ENCODE measurements at places on chromosomes 3 and 15. TPM values are rescaled to one million over a fixed set of nuclear protein-coding genes. Genes with fewer than 3 reads are reported as not detected.
A peak's percentile ranks its signal among the peaks of the same experiment; 100 is the strongest.

DNA sequence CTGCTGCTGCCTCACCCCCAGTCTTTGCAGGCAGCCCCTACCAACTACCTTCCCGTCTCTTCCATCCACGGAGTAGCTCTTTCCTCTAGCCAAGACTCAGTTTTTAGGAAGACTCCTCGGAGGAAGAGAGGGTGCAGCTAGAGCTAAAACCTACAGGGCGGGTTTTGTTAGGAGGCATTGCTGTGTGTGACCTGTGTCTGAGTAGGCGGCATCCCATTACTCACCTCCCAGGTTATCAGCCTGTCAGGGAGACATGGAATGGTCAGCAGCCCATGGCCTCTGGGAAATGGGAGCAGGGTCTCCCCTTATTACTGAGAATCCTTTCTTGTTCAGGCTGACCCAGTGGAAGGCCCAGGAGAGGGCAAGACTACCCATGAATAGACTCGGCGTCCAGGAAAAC, 43.8 kb upstream of the FGD5 start:
- no peak overlapping the region for H3K4me3 ChIP-seq
- peaks cover 2% of the 10 kb centered on the region for H3K27me3 ChIP-seq
- no peaks in the 10 kb centered on the region for H3K4me1 ChIP-seq
- H3K27ac ChIP-seq, result no peak overlapping the region
- H3K36me3 ChIP-seq, result no peaks in the 10 kb centered on the region

DNA sequence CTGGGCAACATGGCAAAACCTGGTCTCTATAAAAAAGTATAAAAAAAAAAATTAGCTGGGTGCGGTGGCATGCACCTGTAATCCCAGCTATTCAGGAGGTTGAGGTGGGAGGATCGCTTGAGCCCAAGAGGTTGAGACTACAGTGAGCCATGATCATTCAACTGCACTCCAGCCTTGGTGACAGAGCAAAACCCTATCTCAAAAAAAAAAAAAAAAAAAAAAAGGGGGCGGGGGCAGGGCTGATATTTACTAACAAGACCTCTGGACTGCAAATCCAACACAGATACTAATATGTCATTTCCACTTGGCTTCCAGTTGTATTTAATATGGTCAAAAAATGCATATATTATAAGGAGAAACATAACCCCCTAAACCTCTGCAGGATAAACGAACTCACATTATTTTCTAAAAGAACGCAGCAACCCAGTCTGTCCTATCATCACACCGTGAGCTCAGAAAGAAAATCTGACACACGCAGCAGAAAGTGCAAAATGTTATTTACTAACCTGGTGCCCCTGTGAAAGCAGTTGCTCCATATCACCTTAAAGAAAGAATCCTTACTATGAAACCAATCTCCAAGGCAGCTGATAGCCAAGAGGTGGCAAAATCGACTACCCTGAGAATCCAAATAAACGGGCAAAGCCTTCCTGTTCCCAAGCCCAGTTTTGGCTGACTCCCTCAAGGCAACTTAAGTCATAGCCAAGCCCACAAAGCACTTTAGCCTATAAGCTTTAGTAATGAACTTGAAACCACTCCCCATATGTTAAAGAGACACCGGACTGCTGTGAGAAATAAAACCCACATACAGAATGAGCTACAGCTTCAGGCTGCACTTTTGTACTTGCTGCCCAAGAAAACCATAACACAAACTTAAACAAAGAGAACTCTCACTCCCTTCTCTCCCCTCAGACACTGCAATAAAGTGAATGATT, 39.3 kb downstream of the PLD1 start:
- H3K36me3 ChIP-seq, result no peaks in the 10 kb centered on the region
- DNase-seq, result no peak
- no peaks in the 10 kb centered on the region for H3K4me1 ChIP-seq
- H3K4me3 ChIP-seq, result no peak overlapping the region
- H3K27me3 ChIP-seq, result no peaks in the 10 kb centered on the region
- no peak overlapping the region for H3K27ac ChIP-seq

- H3K4me1 ChIP-seq, result no peaks in the 10 kb centered on the region
- H3K27me3 ChIP-seq, result no peaks in the 10 kb centered on the region
- H3K36me3 ChIP-seq, result no peaks in the 10 kb centered on the region
- H3K27ac ChIP-seq, result no peak overlapping the region
- H3K4me3 ChIP-seq, result no peak overlapping the region
Observed at GRCh38 chr3:46135475-46135874, 72.6 kb downstream of the CCR1 start.

DNA sequence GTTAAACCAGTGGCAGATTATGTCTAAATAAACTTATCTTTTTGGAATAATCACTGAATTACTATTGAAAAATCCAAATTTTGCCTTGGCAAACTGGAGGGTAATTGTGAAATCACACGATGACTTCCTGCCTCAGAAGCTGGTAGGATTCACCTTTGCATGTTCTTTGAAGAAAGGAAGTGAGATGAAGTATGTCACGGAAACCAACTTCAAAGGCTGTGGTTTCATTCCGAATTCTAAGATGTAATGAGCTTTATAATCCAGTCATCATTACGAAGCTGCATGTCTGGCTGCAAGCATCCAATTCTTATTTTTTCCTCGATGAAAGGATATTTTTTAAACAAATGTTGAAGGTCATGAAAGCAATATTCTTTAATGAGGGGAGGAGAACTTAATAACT, 15.0 kb upstream of the ZBED2 start:
- peaks cover 30% of the 10 kb centered on the region for H3K36me3 ChIP-seq
- peak overlapping the region; percentile 71 for H3K4me3 ChIP-seq
- H3K27ac ChIP-seq, result peak overlapping the region; percentile 70
- H3K27me3 ChIP-seq, result no peaks in the 10 kb centered on the region
- peak; percentile 30 for DNase-seq
- peaks cover 29% of the 10 kb centered on the region for H3K4me1 ChIP-seq

GRCh38 chr3:188006726-188007393, 147.1 kb upstream of the LPP start:
- no peak overlapping the region for H3K4me3 ChIP-seq
- H3K36me3 ChIP-seq, result no peaks in the 10 kb centered on the region
- no peaks in the 10 kb centered on the region for H3K27me3 ChIP-seq

DNA sequence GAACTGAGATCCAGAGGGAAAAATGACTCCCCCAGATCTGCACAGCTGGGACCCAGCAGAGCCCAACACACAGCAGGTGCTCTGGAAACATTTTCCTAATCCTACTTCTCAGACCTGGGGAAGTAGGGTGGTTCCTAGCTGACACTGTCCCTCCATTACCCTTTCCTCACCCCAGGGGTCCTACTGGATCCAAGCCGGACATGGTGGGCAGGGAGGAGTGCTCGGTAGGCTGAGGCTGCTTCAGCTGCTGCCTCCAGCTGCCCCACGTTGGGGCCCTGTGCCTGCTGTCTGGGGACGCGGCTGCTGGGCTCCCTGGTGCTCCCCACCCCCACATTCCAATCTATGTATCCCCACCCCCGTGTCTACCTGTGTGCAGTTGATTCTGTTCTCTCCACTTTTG, 29.8 kb upstream of the SLC6A6 start:
- H3K27ac ChIP-seq, result no peak overlapping the region
- no peaks in the 10 kb centered on the region for H3K36me3 ChIP-seq
- H3K27me3 ChIP-seq, result no peaks in the 10 kb centered on the region
- H3K4me1 ChIP-seq, result peaks cover 8% of the 10 kb centered on the region

DNA sequence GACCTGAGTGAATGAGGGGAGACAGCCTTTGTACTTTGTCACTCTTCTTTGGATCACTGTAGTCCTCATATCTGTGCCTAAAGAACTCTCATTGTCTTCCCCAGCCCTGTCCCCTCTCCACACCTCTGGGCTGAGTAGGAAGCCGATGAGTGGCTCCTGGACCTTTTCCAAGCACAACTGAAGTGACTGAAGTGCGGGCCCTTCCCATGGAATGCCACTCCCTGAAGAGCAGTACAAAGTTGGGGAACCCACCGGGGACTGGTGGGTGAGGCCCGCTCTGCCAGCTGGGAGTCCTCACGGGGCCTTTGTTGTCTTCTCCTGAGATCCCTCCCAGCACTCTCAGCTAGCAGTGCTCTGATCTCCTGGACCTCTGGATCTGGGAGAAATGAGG, 90.1 kb downstream of the AAGAB start:
- no peaks in the 10 kb centered on the region for H3K27me3 ChIP-seq
- no peak overlapping the region for H3K27ac ChIP-seq
- H3K4me1 ChIP-seq, result no peaks in the 10 kb centered on the region
- peaks cover 50% of the 10 kb centered on the region for H3K36me3 ChIP-seq
- H3K4me3 ChIP-seq, result no peak overlapping the region

DNA sequence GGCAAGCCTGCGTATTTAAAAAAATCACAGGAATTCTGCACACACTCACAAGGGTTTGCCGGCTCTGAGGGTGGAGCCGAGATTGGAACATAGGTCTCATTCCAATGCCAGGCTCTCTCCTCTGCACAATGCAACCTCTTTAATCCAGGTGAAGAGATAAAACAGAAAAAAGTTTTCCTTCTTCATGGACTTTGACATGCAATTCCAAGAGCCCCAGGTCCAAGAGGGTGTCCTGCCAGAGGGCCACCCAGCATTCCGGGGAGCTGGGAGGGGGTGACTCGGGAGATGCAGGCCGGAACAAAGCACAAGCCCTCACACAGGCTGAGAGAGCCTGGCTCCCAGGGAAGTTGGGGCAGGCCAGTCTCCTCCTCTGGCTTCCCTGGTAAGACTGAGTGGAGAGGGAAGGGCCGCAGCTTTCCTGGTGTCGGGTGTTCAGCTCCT, 6.7 kb upstream of the SLC12A8 start:
- peaks cover 3% of the 10 kb centered on the region for H3K27me3 ChIP-seq
- no peaks in the 10 kb centered on the region for H3K4me1 ChIP-seq
- DNase-seq, result no peak
- no peak overlapping the region for H3K4me3 ChIP-seq

DNA sequence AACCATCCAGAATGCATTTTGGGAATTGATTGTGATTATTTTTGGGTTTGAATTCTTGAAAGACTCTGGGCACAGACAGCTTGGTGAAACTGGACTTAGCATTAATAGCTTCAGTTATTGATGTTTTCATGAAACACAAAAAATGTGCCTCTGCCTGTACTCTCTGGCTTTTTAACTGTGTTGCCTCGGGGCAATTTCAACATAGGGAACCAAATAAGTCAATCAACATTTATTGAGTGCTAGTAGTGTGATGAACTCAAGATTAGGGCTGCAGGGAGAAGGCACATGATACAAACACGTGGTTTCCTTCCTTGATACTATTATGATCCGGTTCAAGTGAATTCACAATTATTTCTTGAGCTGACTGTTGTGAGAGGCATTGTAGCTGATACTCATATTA, 50.8 kb downstream of the UNC13C start:
- no peak for DNase-seq
- no peaks in the 10 kb centered on the region for H3K27me3 ChIP-seq
- no peaks in the 10 kb centered on the region for H3K36me3 ChIP-seq
- H3K4me1 ChIP-seq, result no peaks in the 10 kb centered on the region
- H3K4me3 ChIP-seq, result no peak overlapping the region

GRCh38 chr15:81189583-81190283, 6.9 kb upstream of the IL16 start:
- H3K36me3 ChIP-seq, result no peaks in the 10 kb centered on the region
- no peak overlapping the region for H3K27ac ChIP-seq
- no peaks in the 10 kb centered on the region for H3K27me3 ChIP-seq
- H3K4me3 ChIP-seq, result no peak overlapping the region
- DNase-seq, result no peak

- peaks cover 2% of the 10 kb centered on the region for H3K27me3 ChIP-seq
- no peak overlapping the region for H3K27ac ChIP-seq
- H3K36me3 ChIP-seq, result no peaks in the 10 kb centered on the region
- no peak for DNase-seq
- no peaks in the 10 kb centered on the region for H3K4me1 ChIP-seq
Observed at GRCh38 chr3:127475391-127475790, 115.1 kb downstream of the TPRA1 start.

DNA sequence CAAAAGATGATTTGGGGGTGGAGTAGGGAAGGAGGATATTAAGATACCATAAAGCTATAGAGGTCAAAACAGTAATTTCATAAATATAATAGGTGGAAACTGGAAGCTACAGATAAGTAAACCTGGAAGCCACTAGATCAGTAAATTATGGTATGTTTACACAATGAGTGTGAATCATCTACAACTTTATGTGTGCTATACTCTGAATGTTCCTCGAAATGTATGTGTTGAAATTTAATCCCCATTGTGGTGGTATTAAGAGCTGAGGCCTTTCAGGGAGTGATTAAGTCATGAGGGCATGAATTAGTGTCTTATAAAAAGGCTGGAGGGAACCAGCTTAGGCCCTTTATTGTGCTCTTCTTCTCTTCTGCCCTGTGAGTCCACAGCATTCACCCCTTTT, 25.2 kb downstream of the EOMES start:
- no peak overlapping the region for H3K4me3 ChIP-seq
- H3K36me3 ChIP-seq, result no peaks in the 10 kb centered on the region
- H3K27me3 ChIP-seq, result peaks cover 2% of the 10 kb centered on the region
- no peak overlapping the region for H3K27ac ChIP-seq

GRCh38 chr15:92075764-92076163, 222.3 kb downstream of the SLCO3A1 start:
- no peaks in the 10 kb centered on the region for H3K36me3 ChIP-seq
- no peak overlapping the region for H3K4me3 ChIP-seq
- H3K4me1 ChIP-seq, result peaks cover 17% of the 10 kb centered on the region

GRCh38 chr15:31148297-31149087, 47.0 kb upstream of the TRPM1 start:
- DNase-seq, result no peak
- H3K36me3 ChIP-seq, result no peaks in the 10 kb centered on the region
- H3K4me3 ChIP-seq, result no peak overlapping the region
- H3K27ac ChIP-seq, result no peak overlapping the region
- H3K27me3 ChIP-seq, result no peaks in the 10 kb centered on the region

- H3K4me1 ChIP-seq, result peaks cover 34% of the 10 kb centered on the region
- no peak for DNase-seq
- no peaks in the 10 kb centered on the region for H3K27me3 ChIP-seq
- peak overlapping the region; percentile 64 for H3K4me3 ChIP-seq
- H3K27ac ChIP-seq, result peak overlapping the region; percentile 64
- peaks cover 9% of the 10 kb centered on the region for H3K36me3 ChIP-seq
Observed at GRCh38 chr3:5136919-5137429, 14.9 kb downstream of the ARL8B start.

GRCh38 chr15:62124973-62125303, 40.1 kb downstream of the C2CD4B start:
- no peaks in the 10 kb centered on the region for H3K27me3 ChIP-seq
- H3K4me1 ChIP-seq, result peaks cover 21% of the 10 kb centered on the region
- DNase-seq, result no peak

DNA sequence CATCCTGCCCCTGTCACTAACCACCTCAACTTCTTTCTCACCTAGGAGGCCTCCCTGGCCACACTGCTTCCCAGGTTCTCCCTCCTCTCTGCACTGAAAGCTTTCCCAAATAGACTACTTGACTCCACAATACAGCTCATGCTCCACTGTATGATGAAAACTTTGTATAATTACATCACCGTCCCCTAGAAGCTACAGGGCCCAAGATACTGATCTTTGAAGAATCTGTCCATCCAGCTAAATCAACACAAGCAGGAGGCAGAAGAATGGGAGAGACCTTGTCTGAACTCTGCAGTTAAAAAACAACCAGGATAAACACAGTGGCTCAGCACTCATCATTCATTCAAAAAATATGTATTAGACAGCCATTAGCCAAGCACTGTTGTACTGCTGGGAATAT, 26.4 kb upstream of the RPS17 start:
- H3K27ac ChIP-seq, result no peak overlapping the region
- no peaks in the 10 kb centered on the region for H3K36me3 ChIP-seq
- no peaks in the 10 kb centered on the region for H3K4me1 ChIP-seq
- H3K4me3 ChIP-seq, result no peak overlapping the region
- H3K27me3 ChIP-seq, result peaks cover 11% of the 10 kb centered on the region

LYZL4 gene
- not detected for total RNA-seq

CHRM5 gene
- not detected for total RNA-seq

GABRB3 gene
- total RNA-seq, result not detected

C3orf20 gene
- total RNA-seq, result 0.37 TPM

SLC7A14 gene
- not detected for total RNA-seq

ASB14 gene
- total RNA-seq, result not detected

MOBP gene
- total RNA-seq, result not detected

ISL2 gene
- total RNA-seq, result 1.4 TPM

SLC6A1 gene
- total RNA-seq, result not detected

IQCH gene
- not detected for total RNA-seq

NDN gene
- total RNA-seq, result not detected
